Stimulated activated CD4-positive, alpha-beta T cell treated with anti-CD3 and anti-CD28 coated beads, Interleukin-2, amount 100 ng/mL, for 48 hours (primary cell): ENCODE measurements at places on chromosomes 3 and 15.

DNA sequence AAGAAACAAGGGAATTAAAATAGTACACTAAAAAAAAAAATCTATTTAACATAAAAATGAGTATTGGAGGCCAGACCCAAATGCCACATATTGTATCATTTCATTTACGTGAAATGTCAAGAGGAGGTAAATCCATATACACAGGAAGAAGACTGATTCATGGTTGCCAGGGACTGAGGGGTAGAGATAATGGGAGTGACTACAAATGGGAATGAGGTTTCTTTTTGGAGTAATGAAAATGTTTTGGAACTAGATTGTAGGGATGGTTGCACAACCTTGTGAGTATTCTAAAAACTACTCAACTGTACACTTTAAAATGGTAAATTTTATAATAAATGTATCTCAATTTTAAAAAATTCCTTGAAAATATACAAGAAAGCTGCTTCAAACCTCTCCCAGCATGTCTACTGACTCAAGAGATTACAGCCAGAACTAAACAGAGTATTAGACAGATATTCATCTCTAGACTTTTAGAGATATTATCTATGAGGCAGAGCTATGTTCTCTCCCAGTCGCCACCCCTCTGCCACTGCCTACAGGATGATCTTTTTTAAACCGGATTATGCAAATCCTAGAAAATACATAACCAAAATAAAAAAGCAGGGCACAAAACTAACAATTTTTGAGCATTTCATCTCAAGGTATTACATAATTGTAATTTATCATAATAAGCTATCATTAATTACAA, 6.2 kb downstream of the HLTF start:
- DNase-seq, result no peak

GRCh38 chr3:50630877-50631276, 13.9 kb downstream of the MAPKAPK3 start:
- no peak for DNase-seq

GRCh38 chr15:94175420-94175819, 55.9 kb upstream of the MCTP2 start:
- DNase-seq, result no peak

DNA sequence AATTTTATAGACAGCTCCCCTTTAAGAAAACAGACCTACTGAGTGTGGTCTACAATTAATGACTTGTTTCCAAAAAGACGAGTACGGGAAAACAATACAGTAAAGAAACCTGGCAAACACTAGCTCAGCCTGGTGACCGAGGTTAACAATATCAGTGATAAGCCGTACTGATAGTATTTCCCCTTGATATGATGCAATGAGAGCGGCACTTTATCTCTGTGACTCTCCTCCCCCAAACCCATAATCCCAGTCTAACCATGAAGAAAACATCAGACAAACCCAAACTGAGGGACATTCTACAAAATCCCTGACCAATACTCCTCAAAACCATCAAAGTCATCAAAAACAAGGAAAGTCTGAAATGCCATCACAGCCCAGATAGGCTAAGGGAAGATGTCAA, 8.2 kb downstream of the DENND4A start:
- DNase-seq, result no peak

GRCh38 chr3:140727886-140728285, 50.0 kb downstream of the TRIM42 start:
- no peak for DNase-seq

- DNase-seq, result no peak
Measured at GRCh38 chr3:54086652-54087405, 35.5 kb upstream of the CACNA2D3 start.

DNA sequence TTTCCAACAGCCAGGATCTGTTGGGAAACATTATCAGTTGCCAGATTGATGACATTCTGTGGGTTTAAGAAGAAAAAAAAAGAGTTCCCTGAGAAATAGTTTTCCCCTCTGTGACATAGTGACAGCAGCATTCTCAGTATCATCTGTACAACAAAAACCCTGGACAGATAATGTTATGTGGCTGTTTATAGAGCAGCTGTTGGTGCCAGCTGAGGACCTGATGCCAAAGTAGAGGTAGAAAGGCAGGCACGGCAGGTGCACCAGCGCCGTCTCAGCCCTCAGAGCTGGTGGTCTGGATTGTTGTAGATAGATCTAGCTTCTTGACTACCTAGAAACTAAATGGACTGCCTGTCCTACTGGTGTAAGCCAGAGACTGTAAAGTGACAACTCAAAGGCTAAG, 56.2 kb upstream of the FILIP1L start:
- no peak for DNase-seq

- DNase-seq, result no peak
Measured at GRCh38 chr15:52784799-52785671, 5.1 kb downstream of the ONECUT1 start.

DNA sequence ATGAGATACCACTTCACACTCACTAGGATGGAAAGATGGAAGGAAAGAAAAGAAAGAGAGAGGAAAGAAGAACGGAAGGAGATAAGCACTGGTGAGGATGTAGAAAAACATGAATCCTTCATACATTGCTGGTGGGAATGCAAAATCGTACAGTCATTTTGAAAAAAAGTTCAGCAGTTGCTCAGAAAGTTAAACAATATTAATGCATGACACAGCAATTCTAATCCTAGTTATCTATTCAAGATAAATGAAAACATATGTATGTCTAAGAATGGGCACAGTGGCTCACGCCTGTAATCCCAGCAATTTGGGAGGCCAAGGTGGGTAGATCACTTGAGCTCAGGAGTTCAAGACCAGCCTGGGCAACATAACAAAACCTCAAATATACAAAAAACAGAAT, 59.1 kb downstream of the SENP7 start:
- no peak for DNase-seq

- DNase-seq, result no peak
Measured at GRCh38 chr3:73024836-73025235, 28.2 kb downstream of the PPP4R2 start.

DNA sequence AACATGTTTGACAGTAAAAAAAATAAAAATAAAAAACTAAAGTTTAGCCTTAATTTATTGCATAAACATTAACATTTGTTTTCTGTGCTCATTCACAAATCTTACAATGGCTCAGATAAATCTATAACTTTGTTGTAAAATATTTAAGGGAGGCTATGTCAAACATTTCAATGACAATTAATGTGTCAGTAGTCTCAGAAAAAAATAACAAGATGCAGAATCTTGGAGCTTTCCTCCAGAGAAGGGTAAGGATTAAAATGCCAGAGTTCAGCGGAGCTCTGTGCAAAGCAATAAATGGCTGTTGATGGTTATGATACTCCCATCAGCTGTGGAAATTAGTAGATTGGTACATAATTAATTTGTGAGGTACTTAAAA, 20.0 kb upstream of the CAPN7 start:
- DNase-seq, result no peak

- no peak for DNase-seq
Measured at GRCh38 chr3:121970047-121970446, 52.0 kb downstream of the ILDR1 start.

DNA sequence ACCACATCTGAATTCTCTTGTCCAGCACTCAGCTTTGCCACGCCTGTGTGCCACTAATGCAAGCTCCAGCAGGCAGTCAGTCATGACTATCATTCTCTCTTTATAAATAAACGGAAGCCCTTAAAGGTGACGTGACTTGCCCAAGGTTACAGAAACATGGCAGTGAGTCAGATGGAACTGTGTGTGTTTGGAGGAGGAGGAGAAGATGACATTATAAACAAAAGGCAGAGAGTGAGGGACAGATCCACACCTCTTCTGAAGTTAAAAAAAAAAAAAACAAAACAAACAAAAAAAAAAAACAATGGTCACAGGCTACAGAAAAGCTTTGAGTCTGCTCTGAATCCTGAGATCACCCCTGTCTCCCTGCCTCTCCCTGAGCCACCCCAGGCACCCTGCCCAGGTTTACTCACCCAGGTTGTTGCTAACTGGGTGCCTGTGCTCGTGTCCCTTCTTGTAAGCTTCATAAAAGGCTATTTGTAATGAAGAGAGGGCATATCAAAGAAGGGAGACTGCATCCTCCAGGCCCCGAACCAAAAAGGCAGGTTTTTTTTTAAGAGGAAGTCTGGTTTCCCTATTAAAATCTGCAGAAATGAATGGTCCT, 119.7 kb upstream of the PHLDB2 start:
- no peak for DNase-seq

DNA sequence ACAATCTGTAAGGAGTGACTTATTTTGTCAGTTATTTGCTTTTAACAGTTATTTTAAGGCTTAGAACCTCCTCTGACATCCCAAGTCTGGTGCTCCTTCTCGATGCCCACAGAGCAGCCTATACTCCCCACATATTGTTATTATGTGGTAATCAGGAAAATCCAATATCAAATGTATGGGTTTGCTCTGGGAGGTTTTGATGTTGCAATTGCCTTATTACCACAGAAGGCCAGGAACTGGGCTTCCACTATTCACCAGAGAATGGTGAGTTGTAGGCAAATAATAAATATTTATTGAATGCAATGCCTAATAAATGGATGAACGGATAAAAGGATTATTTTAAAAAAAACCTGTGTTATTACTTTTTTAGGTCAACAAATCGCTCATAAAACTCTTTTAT, 12.2 kb downstream of the NEK10 start:
- DNase-seq, result no peak

DNA sequence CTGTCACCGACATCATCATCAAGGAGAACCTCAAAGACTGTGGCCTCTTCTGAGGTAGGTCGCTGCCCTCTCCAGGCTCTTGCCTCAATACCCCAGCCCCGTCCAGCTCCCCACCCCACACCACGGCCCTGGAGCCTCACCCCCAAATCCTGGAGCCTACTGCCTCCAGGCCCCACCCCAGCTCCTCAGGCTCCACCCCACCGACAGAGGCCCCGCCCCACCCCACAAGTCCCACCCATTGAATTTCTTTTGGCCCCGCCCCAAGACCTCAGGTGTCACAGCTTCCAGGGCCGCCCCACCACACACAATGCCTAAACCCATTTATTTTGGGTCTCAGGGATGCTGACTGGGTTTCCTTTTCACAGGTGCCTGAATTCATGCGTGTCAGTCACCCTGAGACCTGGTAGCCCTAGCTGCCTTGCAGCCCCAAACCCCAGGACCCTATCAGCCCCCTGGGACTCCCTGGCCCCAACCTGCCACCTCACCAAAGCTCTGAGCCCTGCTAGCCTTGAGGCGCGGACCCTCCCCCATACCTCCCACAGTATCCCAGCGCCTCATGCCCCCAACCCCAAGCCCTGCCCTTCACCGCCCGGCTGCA, 3.6 kb downstream of the GNAT1 start:
- DNase-seq, result peak; percentile 31

GRCh38 chr15:69869881-69870505, 227.7 kb downstream of the TLE3 start:
- no peak for DNase-seq

- DNase-seq, result no peak
Measured at GRCh38 chr15:95718441-95718840, 612.1 kb upstream of the NR2F2 start.

GRCh38 chr3:174951034-174951433, 91.9 kb downstream of the NAALADL2 start:
- no peak for DNase-seq

GRCh38 chr3:186640473-186640818, 247 bp downstream of the FETUB start:
- DNase-seq, result no peak

DNA sequence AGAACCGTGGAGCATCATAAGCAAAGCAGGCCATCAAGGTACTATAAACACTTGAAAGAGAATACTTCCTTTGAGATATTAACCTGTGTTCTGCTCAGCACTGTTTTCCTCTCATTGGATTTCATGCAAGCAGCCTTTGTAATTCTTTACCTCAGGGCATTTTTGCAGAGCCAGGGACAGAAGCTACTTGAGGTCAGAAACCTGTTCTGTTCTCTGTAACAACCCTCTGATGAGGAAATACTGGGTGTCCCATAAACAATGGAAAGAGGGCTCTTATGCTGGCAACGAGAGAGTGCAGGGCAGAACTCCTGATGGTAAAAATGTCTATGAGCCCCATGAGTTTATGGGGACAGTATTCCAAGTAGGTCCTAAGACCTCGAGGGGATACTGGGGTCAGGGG, 66.0 kb downstream of the DCLK3 start:
- no peak for DNase-seq

GRCh38 chr3:42349765-42350594, 60.4 kb downstream of the LYZL4 start:
- no peak for DNase-seq

- no peak for DNase-seq
Measured at GRCh38 chr3:118128886-118129285, 905.8 kb downstream of the IGSF11 start.

DNA sequence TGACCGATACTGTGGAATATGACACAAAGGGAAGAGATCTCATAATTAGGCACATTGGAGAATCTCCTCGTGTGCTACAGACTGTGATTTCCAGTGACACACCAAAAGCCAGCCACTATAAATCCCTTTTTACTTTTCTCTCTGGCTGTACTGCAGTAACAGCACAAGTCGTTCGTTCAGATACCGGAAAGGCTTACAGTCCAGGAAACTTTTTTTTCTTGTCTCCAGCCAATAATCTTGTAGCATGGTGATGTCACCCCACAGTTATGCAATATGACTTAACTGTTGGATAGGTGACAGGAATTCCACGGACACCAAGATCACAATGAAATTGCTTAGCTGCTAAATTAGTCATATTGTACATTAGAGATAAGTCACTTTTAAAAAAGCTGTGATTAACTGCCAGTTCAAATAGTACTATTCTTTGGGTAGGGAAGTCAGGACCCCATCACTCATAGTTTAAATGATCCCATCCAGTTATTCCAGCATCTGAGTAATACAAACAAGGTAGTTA, 36.3 kb upstream of the TSC22D2 start:
- DNase-seq, result no peak

DNA sequence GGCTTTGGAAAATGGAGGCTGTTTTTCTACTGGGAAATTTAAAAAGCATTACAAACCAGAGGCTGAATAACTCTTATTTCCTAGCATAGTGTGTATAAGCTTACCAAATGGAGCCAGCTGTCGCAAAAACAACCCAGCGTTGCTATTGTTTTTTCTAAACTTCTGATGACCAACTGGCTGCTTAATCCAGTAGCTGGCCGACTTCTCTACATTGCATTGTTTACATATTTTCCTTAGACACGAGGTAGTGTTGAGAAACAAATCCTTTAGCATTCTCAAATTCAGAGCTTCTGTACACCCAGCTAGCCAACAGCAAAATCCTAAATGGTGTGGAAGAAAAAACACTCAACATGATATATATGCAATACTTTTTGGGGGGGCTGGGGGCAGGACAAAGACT, 161.0 kb upstream of the ADAMTS9 start:
- no peak for DNase-seq

DNA sequence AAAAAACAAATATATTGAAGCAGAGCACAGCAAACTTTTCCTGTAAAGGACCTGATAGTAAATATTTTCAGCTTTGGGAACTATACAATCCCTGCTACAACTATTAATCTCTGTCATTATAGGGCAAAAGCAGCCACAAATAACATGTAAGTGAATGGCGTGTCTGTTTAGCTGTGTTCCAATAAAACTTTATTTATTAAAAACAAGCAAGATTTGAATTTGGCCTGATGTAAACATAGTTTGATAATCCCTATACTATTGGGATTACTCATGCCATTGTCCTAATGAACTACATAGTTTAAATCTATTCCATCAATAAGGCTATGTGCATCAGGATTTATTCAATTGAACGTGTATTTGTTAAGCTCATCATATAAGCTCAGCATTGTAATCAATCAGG, 286.8 kb upstream of the CNTN6 start:
- no peak for DNase-seq

- DNase-seq, result no peak
Measured at GRCh38 chr3:13115576-13115910, 42.3 kb upstream of the IQSEC1 start.

- no peak for DNase-seq
Measured at GRCh38 chr3:114389156-114389555, 95.3 kb downstream of the TIGIT start.
